SHP77 (cell line): ENCODE measurements at places on chromosomes 5 and 9.

DNA sequence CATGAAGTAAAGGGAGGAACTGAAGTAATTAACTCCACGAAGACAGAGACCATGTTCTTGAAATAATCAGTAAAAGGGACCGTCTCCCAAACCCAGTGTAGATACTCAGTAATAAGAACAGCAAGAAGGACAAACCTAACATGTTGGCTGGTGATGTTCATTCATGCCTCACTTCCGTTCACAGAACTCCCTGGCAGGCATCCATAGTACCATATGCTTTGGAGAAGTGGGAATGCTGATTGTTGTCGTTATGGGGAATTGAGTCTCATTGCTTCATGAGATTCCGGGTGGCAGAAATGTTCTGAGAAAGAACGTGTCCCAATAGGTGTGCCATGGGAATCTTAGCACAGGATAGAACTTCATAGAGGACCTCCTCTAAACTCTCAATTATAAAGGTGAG, 452.3 kb downstream of the ZSWIM6 start:
- no peak for DNase-seq

- no peak for DNase-seq
Measured at GRCh38 chr9:107070586-107070985, 207.6 kb downstream of the ZNF462 start.

- no peak for DNase-seq
Measured at GRCh38 chr5:9437741-9438240, 108.1 kb downstream of the SEMA5A start.

DNA sequence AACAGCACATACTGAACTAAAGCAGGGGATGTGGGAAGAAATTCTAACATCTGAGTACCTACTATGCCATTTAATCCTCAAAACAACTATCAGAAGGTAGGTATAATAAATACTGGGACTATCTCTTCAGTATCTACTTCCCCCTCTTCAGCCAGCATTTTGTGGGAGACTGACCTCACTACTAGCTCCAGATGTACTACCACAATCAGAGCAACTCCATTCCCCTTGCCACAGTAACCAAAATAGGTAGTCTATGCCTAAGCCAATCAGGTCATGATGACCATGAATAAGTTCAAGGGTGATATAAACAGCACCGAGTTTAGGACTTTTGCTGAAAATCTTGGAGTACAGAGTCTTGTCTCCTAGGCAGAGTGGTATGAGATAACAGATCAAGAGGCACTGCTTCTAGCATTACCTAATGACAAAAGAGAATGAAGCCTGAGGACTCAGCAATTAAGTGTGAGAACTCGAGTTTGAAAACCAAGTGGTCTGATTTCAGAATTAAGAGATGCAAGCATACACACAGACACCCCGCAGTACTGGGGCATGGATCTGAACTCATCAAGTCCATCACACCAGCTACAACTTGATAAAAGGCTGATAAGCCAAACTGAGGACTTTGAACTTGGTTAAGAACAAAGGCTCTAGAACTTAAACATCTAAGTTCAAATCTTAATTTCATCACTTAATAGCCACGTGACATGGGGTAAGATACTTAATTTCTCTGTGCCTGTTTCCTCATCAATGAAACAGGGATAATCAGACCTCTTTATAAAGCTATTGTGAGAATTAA, 9.7 kb downstream of the FNIP1 start:
- DNase-seq, result no peak

GRCh38 chr9:110847671-110848070, 179.1 kb downstream of the MUSK start:
- no peak for DNase-seq

- DNase-seq, result no peak
Measured at GRCh38 chr5:151757233-151758140, 944 bp downstream of the ATOX1 start.

GRCh38 chr5:79333852-79334557, 98.1 kb downstream of the JMY start:
- peak; percentile 5 for DNase-seq

- no peak for DNase-seq
Measured at GRCh38 chr5:149724130-149724840, 5.8 kb upstream of the PPARGC1B start.

DNA sequence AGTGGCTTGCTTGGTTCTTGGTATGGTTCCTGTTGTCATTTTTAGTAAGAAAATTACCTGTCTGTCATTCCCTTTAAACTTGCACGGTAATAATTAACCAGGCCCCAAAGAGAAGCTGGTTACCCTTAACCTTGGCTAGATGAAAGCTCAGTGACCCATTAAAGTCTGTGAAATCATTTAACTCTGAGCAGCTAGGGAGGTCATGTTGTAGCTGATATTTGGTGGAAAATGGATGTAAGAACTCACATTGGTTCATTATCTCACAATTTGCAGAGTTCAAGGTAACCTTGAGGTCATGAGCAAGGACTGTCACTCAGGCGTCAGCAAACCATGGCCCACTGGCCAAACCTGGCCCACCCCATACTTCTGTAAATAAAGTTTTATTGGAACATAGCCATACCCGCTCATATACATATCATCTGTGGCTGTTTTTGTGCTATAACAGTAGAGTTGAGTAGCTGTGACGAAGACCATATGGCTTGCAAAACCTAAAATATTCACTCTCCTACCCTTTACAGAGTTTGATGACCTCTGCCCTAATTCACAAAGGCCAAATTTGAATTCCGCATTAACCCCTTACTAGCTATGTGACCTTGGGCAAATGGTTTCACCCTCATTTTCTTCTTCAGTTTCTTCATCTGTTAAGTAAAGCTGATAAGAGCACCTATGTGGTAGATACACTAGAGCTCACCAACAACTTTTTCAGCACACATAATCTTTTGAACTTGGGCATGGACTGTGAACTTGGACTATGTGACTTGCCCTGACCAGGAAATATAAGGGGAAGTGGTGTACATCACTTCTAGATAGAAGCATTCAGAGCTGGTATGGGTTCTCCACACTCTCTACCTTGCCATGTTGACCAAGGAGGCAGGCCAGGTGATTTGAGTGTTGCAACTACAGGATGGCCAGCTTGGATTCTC, 61.5 kb upstream of the CPEB4 start:
- DNase-seq, result no peak
